Fibroblast of lung (primary cell): ENCODE measurements at places on chromosomes 11 and 22. TPM values are rescaled to one million over a fixed set of nuclear protein-coding genes. Genes with fewer than 3 reads are reported as not detected.

Gene SAA1
- total RNA-seq, result not detected in 2 replicates

Gene CTR9
- 33.9 and 41.5 TPM in 2 replicates for total RNA-seq

Gene PYGM
- total RNA-seq, result 0.26 and 0.50 TPM in 2 replicates

Gene WNT11
- total RNA-seq, result 0.33 and 0.51 TPM in 2 replicates

Gene ARHGAP20
- total RNA-seq, result 9.4 and 11.6 TPM in 2 replicates
